Stimulated activated CD4-positive, alpha-beta T cell treated with anti-CD3 and anti-CD28 coated beads, Interleukin-4, amount 100 ng/mL, for 4 hours (primary cell): ENCODE measurements at places on chromosomes 5 and 9.

DNA sequence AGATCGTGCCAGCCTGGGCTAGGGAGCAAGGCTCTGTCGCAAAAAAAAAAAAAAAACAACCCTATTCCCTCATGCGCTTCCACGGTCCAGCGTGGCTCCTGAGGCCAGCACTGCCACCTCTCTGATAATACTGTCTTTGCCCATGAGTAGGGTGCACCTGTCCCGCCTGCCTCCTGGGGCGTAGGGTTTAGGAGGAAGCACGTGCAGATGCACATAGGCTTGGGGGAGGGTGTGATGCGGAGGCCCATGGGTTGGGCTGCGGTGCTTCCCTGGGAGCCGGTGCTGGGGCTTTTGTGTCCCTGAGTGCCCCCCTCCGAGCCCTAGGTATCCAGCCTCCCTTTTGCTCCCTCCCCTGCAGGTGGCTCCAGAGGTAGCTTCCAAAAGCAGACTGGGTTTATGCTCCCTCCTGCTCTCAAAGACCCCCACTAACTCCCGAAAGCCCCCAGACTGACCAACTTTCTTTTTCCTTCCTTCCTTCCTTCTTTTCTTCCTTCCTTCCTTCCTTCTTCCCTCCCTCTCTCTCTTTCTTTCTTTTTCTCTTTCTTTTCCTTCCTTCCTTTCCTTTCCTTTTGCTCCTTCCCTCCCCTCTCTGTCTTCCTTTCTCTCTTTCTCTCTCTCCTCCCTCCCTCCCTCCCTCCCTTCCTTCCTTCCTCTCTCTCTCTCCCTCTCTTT, 12.8 kb downstream of the FGFR4 start:
- DNase-seq, result no peak

GRCh38 chr9:68934329-68934644, 79.6 kb downstream of the PRKACG start:
- no peak for DNase-seq

GRCh38 chr9:112890106-112891081, at the start of gene SLC46A2:
Gene SLC46A2 (minus strand): TSS chr9:112890876. CDS start chr9:112890681, 195 bp downstream.
- DNase-seq, result no peak

DNA sequence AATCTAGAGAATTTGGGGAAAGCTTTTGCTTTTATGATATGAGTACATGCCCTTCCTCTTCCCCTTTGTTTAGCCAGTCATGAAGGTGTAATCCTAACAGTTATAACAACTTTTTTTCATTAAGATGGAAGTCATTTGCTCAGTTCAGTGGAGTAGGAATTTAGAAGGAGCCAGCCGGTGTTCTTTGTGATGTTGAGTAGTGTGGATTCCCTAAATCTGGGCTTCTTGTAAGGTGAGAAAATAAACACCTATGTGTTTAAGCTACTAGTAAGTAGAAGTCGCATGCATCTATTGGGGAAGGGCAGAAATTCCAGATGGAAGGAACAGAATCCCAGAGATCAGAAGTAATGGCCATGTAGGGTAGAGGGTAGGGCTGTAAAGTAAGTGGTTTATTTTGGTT, 13.6 kb upstream of the CNTLN start:
- no peak for DNase-seq

GRCh38 chr5:176489077-176489476, 40.9 kb downstream of the FAF2 start:
- no peak for DNase-seq

- no peak for DNase-seq
These were observed 42.1 kb upstream of the TMOD1 start for GRCh38 chr9:97459326-97459725.

GRCh38 chr9:85516455-85516854, 225.3 kb downstream of the AGTPBP1 start:
- no peak for DNase-seq

DNA sequence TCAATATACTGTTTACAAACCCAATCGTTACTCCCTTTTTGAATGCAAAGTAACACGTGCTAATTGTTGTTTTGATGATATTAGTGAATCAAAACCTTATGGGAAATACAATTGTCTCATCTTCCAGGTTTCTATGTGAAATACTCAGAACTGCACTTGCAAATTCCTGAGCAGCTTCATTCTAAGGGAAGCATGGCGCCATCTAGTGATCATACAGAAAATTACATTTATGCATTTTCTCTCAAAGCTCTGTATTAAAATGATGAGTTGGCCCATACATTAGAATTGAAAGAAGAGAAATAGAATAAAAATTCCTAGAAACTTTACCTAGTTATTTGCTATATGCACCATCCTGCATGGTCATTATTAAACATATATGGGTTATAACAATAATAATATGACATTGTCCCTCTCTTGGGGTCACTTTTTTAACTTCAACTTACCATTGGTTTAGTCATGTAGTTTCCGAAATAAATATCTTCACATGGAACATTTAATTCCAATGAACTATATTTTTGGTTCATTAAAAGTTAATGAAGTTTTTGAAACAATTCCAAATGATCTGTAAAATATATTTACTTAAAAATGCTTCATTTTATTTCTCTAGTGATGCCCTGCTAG, 220.0 kb downstream of the PDE4D start:
- no peak for DNase-seq

DNA sequence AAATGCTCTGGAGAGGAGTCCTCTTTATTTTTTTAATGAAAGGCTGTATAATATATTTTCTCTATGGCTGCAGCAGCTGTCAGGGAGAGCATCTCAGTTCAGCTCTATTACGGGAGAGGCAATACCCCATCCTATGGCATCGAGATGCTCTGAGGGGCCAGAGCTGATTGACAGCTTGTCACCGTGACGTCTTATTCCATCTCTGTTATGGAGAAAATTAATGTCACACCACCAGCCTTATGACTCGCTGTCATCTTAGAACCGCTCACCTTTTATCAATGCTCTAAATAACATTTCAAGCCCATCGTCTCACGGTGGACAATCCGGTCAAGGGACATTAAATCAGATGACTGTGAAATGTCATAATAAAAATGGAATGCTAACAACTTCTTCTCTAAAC, 273.5 kb downstream of the SLF1 start:
- no peak for DNase-seq

DNA sequence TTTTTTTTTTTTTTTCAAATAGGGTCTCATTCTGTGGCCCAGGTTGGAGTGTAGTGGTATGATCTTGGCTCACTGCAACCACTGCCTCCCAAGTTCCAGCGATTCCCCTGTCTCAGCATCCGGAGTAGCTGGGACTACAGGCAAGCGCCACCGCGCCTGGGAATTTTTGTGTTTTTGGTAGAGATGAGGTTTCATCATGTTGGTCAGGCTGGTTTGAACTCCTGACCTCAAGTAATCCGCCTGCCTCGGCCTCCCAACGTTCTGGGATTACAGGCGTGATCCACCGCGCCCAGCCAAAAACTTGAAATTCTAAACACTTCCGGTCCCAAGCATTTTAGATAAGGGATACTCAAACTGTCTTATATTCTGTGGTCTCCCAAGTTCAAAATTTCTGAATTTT, 718.9 kb upstream of the MEF2C start:
- no peak for DNase-seq

- DNase-seq, result no peak
These were observed 25.8 kb downstream of the TRPM6 start for GRCh38 chr9:74861773-74862474.

GRCh38 chr5:82365744-82366228, 87.6 kb upstream of the RPS23 start:
- peak; percentile 43 for DNase-seq

DNA sequence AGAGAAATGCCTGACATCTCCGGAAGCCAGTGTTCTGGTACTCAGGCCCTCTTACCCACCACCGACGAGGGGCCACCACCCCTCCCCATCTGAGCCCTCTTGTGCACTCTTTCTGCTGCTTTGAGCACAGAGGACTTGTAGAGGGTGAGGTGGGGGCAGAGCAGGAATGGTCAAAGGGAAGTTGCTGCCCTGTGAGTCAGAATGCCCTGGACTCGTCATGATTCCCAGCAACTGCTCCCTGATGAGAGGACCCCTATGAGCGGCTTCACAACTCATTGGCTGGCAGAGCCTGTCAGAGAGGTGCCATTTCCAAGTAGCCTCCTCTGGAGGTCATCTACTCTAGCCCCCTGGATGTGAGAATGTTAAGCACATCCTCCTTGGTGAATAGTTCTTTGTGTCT, 845 bp downstream of the ECSCR start:
- no peak for DNase-seq

- DNase-seq, result no peak
These were observed 1159.4 kb upstream of the SEMA6A start for GRCh38 chr5:117734056-117734455.

DNA sequence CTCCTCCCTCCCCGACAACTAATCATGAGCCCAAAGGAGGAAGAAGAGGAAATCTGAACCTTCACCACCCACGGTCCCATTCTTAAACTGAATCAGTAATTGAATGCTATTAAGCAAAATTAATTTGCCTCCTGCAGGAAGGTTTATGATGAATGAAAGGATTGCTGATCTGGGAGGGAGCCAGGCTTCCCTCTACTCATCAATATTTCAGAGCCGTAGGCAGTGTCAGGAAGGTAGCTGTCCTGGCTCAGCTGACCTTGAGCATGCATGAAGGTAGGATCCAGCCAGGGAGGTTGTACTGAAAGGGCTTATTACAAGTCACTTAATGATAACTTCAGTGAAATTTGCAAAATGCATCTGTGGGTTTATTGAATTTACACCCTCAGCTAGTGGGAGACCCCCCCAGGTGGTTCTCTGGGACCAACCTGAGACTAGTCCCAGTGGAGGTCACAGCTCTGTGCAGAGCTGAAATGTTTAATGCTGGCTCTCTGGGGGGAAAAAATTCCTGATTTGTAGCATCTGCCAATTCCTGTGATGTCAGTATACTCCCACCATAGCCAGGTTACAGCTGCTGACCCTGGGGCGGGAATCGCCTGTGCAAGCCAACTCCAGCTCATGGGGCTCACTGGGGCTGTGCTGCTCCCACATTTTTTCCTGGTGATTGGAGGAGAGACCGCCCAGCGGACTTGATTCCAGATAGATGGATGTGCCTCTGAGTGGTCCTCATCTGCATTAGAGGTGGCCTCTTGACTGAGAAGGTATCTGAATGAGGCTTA, 47.9 kb upstream of the NCS1 start:
- DNase-seq, result no peak

GRCh38 chr5:102911973-102912372, 156.9 kb downstream of the PAM start:
- DNase-seq, result no peak

DNA sequence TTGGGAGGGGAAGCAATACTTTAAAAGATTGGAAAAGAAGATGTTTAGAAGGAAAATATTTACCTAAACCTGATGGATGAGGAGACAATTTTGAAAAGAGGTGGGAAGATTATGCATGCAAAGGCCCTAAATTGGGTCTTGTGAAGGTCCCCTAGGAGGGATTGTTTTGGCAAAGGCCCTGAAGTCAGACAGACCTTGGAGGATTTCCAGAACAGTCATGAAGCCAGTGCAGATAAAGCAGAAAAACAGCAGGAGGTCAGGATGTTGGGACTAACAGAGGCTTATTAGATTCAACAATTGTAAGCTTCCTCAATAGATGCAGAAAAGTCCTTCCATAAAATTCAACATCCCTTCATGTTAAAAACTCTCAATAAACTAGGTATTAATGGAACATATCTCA, 361.0 kb upstream of the CDH6 start:
- no peak for DNase-seq

DNA sequence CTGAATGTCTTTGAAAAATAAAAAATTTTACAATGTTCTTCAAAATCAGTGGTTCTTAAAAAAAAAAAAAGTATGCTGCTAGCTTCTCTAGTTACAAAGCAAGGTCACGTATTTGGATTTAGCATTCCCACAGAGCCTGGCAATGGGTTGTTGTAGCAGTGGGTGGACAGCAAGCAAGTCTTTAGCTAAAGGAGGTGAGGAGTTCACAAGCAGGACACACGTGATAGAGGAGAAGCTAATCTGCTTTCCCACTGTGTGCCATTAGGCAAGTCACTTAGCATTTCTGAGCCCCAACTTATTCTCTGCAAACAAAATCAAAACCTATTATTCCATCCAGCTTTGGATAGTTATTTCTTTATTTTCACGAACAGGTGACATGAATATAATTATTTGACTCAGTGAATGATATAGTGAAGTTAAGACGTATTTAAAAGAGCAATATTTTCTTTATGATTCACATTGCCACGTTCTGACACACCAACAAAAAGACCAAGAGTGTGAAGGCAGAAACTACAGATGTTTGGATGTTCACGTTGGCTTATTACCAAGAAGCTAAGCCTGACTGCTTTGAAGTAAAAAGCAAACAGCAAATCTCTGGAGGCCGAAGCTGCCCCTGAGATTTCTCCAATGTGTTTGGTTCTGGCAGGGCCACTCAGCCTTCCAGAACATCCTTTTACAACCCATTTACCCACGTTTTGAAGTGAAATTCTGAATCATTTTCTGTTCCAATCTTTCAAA, 612.1 kb upstream of the CDH6 start:
- no peak for DNase-seq

DNA sequence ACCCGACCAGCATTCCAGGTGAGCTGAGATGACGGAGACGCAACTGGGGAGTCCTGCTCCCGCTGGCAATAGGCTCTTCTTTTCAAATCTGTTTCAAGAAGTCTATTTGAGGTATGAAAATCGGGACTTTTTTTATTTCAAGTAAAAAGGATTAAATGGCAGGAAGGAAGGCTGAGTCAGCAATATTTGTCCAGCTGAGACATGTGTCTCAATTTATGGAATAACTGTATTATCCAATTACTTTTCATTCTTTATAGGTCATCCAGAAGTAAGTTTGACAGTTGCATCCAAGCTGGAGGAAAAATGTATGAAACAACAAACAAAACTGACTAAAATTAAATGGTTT, 221.1 kb downstream of the NR2F1-AS1 start:
- DNase-seq, result no peak

DNA sequence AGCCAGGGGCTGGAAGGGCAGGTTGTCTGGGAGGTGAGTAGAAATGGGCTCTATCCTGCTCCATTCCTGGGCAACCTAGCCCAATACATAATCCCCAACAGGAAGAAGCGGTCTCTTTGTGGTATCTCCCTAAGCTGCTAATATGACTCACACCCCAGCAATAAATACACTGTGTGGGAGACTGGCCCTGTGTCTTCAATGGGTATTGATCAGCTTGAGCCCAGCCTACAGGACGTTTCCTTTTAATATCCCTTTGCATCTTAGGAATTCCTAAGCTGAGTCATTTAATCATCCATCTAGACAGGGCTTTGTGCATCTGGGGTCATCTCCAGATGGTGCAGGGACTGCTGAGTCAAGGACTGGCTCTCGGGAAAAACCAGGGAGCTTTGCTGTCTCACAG, 207.0 kb upstream of the PANK3 start:
- DNase-seq, result no peak

DNA sequence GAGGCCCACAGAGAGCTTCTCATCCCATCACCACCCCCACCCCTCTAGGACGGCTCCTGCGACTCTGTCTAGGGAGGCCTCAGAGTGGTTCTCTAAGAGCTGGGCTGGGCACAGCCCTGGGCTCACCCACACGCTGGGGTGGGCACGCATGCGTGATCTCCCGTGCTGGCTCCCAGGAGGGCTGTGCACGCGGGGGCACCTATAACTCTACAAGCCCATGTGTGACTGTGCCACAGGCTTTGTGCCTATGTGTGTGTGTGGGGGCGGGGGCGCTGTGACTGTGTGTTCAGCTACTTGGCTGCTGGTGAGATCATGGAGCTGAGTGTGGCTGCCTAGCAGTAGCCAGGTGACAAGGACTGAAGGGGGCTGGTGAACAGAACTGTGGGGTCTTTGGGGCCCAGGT, 32.2 kb downstream of the NDUFA8 start:
- DNase-seq, result no peak

- no peak for DNase-seq
These were observed 29.9 kb upstream of the C7 start for GRCh38 chr5:40879163-40879942.
